ENCODE measurements at places on chromosomes 2 and 18. TPM values are rescaled to one million over a fixed set of nuclear protein-coding genes. Genes with fewer than 3 reads are reported as not detected.

The TMX3 gene
- total RNA-seq = 84.7 TPM

The SERPINB13 gene
- total RNA-seq = not detected

The RAB17 gene
- 0.16 TPM for total RNA-seq

The RNF152 gene
- 97.9 TPM for total RNA-seq

The RBKS gene
- 1.2 TPM for total RNA-seq
